ENCODE measurements at places on chromosomes 11 and 22.

DNA sequence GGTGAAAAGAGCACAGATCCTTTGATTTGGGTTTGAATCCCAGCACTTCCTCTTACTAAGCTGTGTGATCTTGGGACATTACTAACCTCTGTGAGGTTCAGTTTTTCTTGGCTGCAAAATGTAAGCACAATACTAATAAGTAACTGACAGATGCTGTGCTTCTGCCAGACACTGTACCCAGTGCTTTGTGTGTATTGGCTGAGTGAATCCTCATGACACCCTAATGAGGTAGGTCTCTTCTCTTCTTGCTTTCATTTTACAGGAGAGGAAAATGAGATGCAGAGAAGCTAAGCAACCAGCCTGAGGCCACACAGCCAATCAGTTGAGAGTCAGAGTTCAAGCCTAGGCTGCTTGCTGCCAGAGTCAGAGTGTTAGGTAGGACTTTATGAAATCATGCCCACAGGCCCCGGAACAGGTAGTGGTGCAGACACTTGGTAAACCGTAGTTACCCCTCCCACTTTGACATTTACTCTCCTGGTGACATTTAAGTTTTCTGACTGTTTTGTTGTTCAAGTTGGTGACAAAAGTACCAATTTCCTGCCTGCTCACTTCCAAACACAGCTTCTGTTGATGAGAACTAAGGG, 21.2 kb downstream of the PTPRJ start:
- peak; percentile 60 for DNase-seq

DNA sequence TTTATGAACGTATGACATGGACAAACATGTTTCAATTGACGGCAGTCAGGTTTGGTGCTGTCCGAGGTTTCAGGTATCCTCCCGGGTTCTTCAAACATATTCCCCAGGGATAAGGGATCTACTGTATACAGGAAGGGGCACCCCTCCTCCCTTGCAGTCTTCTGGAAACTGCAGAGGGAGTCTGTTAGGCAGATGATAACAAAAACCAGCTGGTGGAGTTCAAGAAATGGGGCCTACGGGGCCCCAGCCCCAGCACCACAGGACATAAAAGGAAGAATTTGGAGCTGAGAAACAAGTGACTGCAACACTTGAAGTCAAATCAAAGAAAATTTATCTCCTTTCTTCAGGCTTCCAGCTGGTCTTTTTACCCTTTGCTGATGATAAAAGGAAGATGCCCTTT, 32.1 kb downstream of the SNU13 start:
- DNase-seq, result no peak

DNA sequence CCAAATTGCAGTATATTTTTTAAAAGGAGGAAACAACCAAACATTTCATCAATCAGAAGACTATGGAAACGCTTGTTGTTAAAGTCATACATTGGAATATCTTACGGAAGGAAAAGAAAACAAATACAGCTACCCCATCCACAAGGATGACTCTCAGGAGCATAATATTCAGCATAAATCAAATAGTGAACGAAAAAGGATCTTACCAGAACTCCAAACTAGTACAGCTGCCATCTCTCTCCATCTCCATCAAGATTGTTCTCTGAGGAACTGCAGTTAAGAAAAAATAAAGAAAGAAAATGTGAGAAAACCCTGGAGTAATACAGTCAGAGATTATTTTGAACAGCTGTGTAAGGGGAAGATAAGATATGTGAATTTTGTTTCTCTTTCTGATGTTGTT, 299.8 kb upstream of the CNTN5 start:
- DNase-seq, result no peak

- no peak for DNase-seq
Measured at GRCh38 chr11:77069336-77069968, 2.7 kb downstream of the CAPN5 start.

GRCh38 chr22:36037102-36037758, 8.6 kb upstream of the RBFOX2 start:
- DNase-seq, result no peak

- DNase-seq, result no peak
Measured at GRCh38 chr22:22910272-22911240, 22.9 kb downstream of the IGLL5 start.

GRCh38 chr11:76240666-76241065, 34.4 kb upstream of the WNT11 start:
- no peak for DNase-seq

GRCh38 chr22:31556627-31557203, 60.4 kb downstream of the SFI1 start:
- DNase-seq, result no peak

DNA sequence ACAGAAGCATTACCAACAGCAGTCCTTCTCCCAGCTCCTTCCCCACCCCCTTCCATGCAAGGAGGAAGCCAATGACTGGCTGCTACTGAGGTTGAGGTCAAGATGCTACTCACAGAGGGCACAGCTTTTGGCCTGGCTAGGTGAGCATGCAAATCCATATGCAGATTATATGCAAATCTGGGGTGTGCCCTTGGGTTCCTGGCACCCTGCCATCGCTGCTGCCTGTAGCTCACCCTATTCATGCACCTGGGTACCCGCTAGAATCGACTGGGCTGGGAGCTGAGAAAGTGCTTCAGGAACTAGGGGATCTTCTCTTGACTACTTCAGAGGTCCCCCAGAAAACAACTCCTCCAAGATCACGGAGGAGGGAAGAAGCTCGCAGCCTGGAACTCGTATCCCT, 4.0 kb downstream of the DSCAML1 start:
- no peak for DNase-seq

GRCh38 chr11:128349650-128350299, 237.6 kb downstream of the ETS1 start:
- DNase-seq, result no peak

- no peak for DNase-seq
Measured at GRCh38 chr11:9428706-9429105, 32.1 kb upstream of the ZNF143 start.

DNA sequence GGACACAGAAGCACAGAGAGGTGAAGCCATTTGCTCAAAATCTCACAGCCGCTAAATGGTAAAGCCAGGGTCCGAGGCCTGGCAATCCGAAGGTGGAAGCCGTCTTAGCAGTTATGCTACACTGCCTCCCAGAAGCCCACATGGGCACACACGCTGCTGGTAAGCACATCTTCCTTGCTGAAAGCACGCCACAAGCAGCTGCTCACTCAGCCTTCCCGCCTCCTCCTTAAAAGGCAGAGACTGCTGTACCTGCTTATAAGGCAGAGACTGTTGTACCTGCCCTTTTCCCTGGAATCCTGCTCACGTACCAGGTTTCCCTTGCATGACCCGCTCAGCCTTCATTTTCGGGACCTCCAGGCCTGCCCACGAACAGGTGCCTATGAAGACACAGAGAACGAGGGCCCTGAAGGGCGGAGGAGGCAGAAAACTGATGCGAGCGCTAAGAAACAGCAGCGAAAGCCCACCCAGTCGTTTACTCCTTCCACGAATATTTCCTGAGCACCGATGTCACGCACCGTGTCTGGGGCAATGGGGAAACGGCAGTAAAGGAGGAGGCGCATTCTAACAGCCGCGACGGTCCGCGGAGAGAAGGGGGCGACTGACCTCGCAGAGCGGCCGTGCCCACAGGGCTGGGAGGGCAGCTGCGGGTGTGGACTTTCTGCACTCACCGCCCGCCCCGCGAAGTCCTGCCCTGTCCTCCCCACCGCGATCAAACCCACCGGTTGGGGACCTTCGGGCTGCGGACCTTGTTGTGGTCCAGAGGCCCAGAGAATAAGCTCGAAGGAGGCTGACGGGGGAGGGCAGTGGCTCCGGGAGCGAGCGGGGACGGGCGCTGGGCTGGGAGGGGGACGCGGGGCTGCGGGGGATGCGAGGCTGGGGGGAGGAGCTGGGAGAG, 13.0 kb downstream of the SPATA19 start:
- no peak for DNase-seq

GRCh38 chr11:65560555-65561418, 2.6 kb upstream of the LTBP3 start:
- DNase-seq, result no peak

DNA sequence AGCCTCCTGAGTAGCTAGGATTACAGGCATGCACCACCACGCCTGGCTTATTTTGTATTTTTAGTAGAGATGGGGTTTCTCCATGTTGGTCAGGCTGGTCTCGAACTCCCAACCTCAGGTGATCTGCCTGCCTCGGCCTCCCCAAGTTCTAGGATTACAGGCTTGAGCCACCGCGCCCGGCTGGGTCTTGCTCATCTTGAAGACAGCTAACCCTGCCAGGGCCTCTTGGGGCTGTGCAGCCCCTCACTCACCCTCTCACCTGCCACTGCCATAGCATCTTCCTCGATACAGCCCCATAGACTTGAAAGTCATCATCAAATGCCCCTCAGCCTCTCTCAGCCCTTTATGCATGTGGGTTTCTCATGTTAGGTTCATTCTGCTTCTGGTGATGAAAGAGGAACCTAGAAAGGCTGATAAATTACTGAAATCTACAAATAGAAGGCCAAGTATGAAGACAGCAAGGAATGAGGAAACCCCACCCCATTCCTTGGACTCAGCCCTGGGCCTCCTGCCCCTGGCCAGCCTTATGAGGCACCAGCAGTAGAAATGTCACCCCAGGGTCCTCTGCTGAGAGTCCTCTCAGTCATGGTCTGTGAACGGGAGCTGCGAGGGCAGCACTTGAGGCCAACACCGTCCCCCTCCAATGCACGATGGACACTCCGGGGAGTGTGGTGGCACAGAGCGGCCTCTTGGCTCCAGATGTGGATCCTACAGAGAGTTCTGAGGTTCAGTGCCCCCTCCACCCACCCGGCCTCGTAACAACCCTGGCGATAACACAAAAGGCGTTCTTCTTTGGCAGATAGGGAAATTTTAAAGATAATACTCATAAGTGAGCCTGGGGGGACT, 24.8 kb downstream of the SCGB1A1 start:
- DNase-seq, result no peak

GRCh38 chr11:69351460-69351859, 57.5 kb downstream of the MYEOV start:
- no peak for DNase-seq

DNA sequence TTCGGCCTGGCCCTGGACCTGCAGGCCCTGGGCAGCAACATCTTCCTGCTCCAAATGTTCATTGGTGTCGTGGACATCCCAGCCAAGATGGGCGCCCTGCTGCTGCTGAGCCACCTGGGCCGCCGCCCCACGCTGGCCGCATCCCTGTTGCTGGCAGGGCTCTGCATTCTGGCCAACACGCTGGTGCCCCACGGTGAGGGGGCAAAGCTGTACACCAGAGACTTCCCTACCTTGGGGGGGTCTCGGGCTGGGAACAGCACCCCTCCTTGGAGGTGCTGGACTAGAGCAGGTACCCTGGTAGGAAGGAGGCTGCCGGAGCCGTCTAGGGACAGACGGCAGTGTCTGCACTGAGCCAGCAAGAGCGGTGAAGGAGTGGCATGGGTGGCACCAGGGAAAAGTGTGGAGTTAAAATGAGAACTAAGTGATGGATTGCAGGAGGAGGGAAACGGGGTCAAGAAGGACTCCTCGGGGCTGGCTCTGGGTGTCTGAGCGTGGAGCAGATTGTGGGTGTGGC, 8.7 kb downstream of the SLC22A12 start:
- no peak for DNase-seq

DNA sequence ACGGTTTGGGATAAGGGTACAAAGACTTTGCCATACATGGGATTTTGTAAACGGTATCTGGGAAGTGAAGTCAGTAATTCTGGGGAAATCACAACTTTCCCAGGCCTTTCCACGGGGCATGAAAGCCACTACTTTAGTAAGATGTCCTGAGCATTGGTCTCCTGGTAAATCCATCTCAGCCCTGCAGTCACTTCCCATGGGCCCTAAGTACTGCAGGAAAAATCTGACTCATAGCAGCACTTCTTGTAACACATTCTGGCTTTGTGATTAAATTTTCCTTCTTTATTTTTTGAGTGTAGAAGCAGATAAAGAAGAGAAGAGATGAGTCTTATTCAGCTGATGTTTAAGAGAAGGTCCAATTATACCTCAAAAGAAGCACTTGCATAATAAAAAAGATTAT, 67.6 kb downstream of the BLID start:
- DNase-seq, result no peak

DNA sequence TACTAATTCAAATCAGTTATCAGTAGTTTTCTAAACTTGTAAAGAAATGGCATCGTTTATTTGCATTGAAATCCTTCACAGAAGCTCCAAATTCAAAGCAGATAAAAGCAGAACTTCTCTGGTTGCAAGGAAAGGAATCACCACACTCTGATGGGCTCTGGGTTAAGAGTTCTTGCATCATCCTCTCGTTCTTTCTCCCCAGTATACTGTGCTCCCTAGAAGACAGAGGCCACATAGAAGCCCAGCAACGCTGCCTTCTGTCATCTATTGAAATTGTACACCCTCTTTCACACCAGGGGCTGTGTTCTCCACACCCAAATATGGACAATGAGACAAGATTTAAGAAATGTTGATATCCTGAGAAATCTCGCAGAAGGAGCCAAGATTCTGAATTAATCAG, 29.3 kb downstream of the FAT3 start:
- no peak for DNase-seq

DNA sequence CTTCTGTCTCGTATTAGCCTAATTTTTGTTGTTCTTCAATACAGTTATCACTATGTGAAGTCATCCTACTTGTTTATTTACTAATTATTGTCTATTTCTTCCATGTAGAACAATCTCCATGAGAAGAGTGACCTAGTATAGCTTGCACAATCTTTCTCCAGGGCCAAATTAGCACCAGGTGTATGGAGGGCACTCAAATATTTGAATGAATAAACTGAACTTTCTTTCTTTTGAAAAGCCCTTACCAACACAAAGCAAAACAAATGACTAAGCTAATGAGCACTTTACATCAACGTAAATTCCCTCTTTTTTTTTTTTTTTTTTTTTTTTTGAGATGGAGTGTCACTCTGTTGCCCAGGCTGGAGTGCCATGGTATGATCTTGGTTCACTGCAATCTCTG, 34.2 kb downstream of the ABTB2 start:
- DNase-seq, result no peak

DNA sequence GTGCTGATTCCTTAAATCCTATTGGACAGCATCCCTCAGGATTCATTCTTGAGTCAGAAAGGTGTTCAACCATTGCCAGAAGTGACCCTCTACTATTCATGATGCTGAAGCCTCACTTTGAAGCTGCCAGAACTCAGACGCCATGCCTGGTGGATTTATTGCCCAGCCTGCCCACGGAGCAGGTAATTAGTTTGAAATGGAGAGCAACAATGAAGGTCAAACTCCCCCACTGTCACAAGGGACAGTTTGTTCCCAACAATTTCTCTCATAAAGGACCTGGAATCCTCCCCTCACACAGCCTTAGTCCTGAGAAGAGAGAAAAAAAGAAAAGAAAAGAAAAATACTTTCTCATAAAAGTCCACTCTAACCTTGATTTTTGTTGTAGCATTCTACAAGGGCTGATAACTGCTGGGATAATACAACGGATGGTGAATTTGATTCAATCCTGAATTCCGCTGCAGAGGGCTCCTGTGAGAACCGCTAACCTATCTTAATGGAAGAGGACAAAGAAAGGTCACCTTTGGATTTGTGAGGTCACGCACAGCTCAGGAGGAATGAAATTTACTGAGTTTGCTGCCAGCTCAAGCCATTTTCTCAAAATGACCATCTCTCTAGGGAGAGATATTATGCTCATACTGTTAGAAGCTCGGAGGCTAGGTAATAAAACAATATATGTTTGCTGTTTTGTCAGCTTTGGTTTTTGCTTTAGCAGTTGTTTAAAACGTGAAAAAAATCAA, 161.6 kb upstream of the SYN3 start:
- DNase-seq, result no peak

GRCh38 chr11:116981266-116981885, 116.9 kb downstream of the SIK3 start:
- no peak for DNase-seq

GRCh38 chr11:106468531-106468930, 391.1 kb downstream of the AASDHPPT start:
- no peak for DNase-seq

GRCh38 chr11:83000381-83000780, 71.3 kb downstream of the RAB30 start:
- no peak for DNase-seq
